Lung microvascular endothelial cell (primary cell): ENCODE measurements at places on chromosomes 1 and 21. TPM values are rescaled to one million over a fixed set of nuclear protein-coding genes. Genes with fewer than 3 reads are reported as not detected.

Gene DEPDC1
- 1.8 and 7.6 TPM in 2 replicates for total RNA-seq

- no peak for DNase-seq
Observed at GRCh38 chr1:26739329-26739914, 43.6 kb downstream of the ARID1A start.

DNA sequence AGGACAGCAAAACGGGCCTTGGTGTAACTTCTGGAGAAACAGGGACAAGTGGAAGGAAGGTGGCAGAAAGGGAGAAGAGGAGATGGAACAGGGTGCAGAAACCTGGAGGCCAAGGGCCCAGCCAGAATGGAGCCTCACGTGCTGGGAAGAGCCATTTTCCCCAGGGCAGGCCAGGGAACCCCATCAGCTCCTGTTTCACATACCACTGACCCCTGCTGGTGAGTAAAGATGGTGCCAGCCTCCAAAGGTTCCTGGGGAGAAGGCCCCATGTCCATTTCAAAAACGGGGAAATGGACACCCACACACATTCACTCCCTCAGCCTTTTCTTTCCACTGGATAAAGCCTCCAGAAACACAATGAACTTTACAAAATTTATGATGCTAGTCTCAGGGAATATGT lies 57.6 kb upstream of the JUN start:
- no peak for DNase-seq

- DNase-seq: no peak
Observed at GRCh38 chr1:222097588-222097987, 355.7 kb upstream of the DUSP10 start.

GRCh38 chr1:25099343-25099951 lies 132.9 kb downstream of the SYF2 start:
- peak; percentile 20 for DNase-seq
